ENCODE measurements at places on chromosomes 12 and 14. TPM values are rescaled to one million over a fixed set of nuclear protein-coding genes. Genes with fewer than 3 reads are reported as not detected.

DNA sequence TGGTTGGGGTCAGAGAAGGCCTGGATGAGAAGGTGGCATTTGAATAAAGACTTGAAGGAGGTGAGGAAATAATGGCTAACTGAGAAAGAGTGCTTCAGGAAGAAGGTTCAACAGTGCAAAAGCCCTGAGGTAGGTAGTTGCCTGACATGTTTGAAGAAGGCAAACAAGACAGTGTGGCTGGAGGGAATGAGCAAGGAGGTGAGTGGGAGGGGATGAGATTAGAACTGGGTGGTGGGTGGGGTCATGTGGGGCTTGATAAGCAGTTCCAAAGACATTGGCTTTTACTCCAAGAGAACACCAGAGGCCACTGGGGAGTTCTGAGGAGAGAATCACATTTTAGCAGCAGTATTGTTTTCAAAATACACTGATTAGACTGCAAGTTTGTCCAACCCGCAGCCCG is 50.5 kb downstream of the HSPB8 start:
- no peak for DNase-seq

DNA sequence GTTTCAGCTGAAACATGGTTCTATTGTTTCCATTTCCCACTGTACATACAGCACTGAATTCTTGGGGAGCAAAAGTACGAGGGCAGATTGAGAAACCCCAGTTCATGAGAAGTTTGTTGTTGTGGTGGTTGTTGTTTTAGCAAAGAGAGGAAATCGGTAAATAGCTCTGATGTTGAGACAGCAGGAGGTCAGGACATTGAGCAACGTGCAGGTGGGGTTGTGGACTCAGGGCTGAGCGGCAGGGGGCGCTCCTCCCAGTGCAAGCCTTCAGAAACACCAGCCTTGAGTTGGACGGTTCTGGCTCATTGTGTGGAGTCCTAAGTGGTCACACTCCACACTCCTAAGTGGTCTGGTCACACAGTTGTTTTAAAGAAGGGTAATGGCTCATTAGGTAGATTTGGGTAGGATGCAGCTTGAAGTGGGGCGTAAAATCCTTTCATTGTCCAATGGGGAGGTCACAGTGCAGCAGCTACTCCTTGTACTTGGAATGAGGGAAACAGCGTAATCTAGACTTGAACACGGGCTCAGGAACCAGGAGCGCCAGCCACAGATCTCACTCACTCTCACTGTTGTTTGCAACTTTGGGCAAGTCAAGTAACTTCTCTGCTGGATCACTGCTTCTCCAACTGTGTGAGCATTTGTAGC is 14.5 kb upstream of the PWP1 start:
- peak; percentile 23 for DNase-seq

GRCh38 chr12:11812586-11813437 is 163.3 kb downstream of the ETV6 start:
- no peak for DNase-seq

GRCh38 chr14:79256380-79256779 is 954.9 kb downstream of the DIO2 start:
- DNase-seq, result no peak

DNA sequence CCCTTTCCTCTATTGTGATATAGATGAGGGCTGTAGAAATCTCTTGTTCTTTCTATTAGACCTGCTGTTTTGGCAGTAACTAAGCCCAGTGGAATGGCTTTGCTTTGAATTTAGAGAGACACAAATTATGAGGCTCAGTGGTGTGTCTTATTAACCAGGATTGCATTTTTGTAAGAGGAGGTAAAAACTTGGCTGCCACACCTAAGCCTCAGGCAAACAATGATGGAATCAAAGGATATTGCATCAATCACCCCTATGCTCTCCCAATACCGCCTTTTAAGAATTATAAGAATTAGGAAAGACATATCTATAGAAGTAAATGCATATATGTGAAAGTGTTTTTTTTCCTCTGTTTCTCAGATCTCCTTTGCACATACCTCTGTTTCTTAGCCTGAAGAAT is 63.3 kb downstream of the ACSS3 start:
- no peak for DNase-seq

GRCh38 chr14:92688434-92689375 is 59.7 kb downstream of the LGMN start:
- DNase-seq, result no peak

- DNase-seq, result no peak
Measured at GRCh38 chr12:52417740-52418139, 11.6 kb upstream of the KRT82 start.

GRCh38 chr12:85461127-85461526 is 181.1 kb downstream of the ALX1 start:
- DNase-seq, result no peak

DNA sequence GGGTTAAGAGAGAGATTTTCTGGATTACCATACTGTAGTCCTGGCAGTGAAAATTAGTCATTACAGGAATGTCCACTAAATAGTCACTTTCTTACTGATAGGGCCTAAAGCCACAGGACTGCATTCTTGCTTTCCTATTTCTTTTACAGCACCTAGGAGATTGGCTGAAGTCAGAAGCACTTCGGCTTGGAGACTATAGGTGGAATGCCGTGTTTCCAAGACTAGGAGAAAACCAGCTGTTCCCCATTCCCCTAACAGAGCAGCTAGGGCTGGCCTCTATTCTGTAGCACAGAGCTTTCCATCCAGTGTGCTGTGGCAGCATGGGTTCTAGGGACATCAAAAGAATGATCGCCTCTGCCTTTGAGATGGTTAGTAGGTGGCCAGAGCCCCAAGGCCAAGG is 15.1 kb downstream of the PIGH start:
- DNase-seq, result no peak

DNA sequence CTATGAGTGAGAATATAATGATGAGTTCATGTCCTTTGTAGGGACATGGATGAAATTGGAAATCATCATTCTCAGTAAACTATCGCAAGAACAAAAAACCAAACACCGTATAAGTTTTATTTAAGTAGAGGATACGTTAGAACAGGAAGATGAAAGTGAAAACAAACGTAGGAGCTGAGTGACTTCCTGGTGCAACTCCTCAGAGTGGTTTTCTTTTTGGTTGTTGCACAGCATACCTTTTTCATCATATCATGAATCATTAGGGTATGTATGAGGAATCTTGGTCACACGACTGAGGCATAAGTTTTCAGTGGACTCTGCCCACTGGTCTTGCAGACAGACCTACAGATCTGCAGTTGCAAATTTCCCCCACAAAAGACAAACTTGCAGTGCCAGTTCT is 199.0 kb downstream of the LRFN5 start:
- no peak for DNase-seq

- no peak for DNase-seq
Measured at GRCh38 chr12:41067941-41068645, 120.0 kb upstream of the PDZRN4 start.

DNA sequence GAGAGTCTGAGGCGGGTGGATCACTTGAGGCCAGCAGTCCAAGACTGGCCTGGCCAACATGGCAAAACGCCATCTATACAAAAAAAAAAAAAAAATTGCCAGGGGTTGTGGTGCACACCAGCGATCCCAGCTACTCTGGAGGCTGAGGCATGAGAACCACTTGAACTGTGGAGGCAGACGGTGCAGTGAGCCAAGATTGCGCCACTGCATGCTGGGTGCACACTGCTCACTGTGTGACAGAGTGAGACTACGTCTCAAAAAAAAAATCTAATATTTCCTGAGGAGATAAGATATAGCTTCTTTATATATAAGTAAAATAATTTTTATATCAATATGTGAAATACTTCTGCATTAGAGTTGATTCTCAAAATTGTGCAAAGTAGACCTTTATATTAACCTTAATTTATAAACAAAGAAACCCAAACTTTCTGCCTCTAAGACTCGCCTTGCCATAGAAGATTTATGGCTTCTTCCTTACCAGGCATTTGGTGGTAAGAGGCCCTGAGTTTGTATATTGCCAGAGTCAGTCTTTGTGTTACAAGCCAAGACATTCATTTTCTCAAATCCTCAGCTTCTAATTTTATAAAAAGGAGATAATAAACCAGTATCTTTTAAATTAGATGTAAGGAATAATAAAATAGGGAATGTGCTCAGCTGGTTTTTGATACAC is 1226.7 kb downstream of the FLRT2 start:
- DNase-seq, result no peak

GRCh38 chr14:75566321-75566720 is 12.1 kb upstream of the FLVCR2 start:
- DNase-seq, result no peak

DNA sequence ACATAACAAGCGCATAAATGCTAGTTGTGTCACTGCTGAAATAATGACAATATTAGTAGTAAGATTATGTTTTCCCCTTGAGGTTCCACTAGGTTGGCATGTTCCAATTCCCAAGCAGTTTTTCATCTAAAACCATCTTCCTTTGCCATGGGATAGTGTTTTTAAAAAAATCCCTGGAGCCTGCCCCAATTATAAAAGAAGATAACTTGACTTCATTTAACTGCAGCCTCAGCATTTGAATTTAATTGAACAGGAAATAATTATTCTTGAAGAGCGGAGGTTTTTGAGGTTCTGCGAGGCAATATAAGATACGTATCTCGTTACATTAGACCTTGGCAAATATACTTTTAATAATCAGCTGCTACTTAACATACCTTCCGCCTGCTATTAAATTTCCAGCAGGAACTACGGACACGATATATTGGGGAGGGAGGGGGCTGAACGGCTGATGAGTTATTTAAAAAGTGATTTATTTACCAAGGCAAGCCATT is 65.2 kb upstream of the HSPB8 start:
- DNase-seq, result no peak

GRCh38 chr12:101824831-101825230 is 5.9 kb downstream of the GNPTAB start:
- DNase-seq, result no peak

GRCh38 chr12:87795555-87795954 is 233.6 kb downstream of the C12orf50 start:
- DNase-seq, result no peak

GRCh38 chr14:73961192-73961591 is 11.1 kb downstream of the COQ6 start:
- no peak for DNase-seq

- DNase-seq, result no peak
Measured at GRCh38 chr12:19890024-19890423, 450.7 kb downstream of the AEBP2 start.

DNA sequence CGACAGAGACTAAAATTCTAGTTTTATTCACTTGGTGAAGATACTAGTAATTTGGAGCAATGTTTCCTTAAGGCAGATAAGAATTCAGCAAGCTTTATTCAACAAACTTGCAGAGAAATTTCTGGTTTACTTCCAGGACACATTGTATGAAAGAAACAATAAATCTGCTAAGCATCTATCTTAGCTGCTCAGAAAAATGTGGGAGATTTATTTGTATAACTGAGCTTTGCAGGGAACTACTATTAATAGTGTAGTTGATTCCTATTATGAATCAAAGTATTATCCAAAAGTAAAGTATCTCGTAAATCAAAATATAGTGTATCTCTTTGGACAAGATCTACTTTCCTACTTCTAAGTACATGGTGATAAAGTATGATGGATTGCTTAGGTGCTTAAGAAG is 239.4 kb upstream of the TMTC1 start:
- no peak for DNase-seq

DNA sequence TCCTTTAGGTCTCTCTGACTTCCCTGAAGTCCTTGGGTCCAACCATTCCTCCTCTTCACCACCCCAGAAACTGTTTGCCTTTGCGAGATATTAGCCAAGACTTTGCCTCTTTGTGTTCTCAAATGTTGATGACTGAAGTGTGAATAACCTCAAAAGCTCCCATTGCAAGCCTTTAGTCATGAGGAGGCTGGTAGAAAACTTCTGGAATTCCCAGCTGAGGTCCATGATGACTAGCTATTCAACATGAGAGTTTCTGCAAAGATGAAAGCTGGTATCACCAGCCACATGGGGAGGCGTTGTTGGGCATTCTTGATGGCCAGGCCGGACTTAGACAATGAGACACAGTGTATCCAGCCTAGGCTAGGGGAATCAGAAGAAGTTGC is 111.7 kb downstream of the TBX5 start:
- no peak for DNase-seq

DNA sequence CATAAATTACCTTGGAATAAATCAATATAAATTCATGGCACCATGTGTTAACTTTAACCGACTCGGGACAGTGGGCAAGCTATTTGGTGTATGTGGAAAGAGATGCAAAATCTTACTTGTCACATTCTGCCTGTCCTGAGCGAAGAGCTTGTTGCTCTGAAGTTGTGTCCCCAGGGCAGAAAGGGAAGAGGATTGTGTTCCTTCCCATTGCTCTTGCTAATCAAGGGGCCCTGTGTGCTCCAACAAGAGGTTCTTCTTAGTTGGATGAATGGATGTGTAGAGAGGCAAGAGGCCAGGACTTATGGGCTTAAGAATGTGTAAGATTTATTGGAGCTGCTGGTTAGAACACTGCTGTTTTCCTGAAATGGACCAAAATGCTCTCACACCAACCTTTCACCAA is 36.5 kb upstream of the FRS2 start:
- no peak for DNase-seq

DNA sequence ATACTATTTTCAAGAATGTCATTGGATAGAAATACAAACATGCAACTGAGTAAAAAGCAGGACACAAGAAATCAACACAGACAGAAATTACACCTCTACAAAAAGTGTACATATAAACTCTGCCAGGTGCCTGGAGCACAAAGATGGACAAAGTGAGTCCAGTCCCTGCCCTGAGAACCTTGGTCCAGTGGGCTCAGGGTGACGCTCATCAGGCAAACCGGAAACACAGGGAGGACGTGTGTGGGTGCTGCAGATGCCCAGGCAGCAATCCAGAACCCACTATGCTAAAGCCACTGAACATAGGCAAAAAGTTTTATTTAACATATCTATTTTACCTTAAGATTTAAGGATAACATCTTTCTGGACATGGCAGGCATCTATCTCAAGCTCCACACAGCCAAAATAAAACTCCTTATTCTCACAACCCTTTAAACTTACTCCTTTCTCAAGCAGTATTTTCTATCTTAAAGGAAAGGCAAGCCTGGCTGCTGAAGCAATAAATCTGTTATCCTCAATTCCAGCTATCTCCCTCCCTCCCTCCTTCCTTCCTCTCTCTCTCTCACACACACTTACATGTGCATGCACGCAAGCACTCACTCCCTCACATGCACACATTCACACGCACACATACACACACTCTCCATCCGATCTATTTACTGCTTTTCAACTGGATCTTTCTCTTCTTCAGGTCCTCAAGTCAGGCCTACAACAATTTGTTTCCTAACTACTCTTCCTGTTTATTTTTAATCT is 10.2 kb downstream of the PPP1R13B start:
- no peak for DNase-seq

GRCh38 chr12:121649819-121650353 is 19.6 kb downstream of the MORN3 start:
- no peak for DNase-seq

DNA sequence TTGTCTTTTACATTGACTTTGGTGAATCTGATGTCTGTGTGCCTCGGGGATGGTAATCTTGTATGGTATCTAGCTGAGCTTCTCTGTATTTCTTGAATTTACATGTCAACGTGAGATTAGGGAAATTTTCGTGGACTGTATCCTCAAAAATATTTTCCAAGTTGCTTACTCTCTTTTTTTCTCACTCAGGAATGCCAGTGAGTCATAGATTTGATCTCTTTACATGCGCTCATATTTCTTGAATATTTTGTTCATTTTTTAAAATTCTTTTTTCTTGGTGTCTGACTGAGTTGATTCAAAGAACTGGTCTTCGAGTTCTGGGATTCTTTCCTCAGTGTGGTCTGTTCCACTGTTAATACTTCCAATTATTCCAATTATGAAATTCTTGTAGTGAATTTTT is 207.7 kb downstream of the RAD51B start:
- DNase-seq, result no peak

Gene HPD
- polyA plus RNA-seq, result not detected

Gene RERGL
- polyA plus RNA-seq, result not detected

Gene KLRD1
- 1.4 TPM for polyA plus RNA-seq

Gene LBHD2
- polyA plus RNA-seq, result not detected

Gene PRB2
- polyA plus RNA-seq, result not detected

Gene KCNMB4
- polyA plus RNA-seq, result 0.22 TPM

Gene GPR132
- not detected for polyA plus RNA-seq

Gene PRKD1
- polyA plus RNA-seq, result 2.7 TPM

Gene MUCL1
- polyA plus RNA-seq, result not detected

All from small intestine (tissue), 16 donors.